Bone marrow (tissue), 2 donors: ENCODE measurements at places on chromosomes 16 and 17.
A peak's percentile ranks its signal among the peaks of the same experiment; 100 is the strongest.

- DNase-seq = no peak
Observed at GRCh38 chr16:22937169-22937568, 123.2 kb downstream of the HS3ST2 start.

DNA sequence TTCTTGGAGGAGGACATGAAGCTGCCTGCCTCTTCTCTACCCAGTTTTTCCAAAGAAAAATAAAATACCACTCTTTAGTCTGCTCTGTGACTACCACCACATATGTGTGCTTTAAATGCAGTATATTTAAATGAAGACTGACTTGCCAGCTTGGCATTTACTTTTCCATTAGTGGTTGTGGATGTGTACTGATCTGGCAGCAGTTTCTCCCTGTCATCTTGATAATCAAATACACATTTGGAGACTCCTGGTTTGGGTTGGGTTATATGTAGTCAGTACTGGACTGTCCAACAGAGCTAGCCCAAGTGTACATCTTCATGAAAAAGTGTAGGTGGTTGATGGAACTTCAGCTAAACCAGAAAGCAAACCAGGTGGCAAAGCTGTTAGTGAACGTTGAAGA lies 19.9 kb downstream of the COX10 start:
- no peak for DNase-seq

GRCh38 chr17:55530064-55530463 lies 18.8 kb upstream of the SMIM36 start:
- DNase-seq = no peak

DNA sequence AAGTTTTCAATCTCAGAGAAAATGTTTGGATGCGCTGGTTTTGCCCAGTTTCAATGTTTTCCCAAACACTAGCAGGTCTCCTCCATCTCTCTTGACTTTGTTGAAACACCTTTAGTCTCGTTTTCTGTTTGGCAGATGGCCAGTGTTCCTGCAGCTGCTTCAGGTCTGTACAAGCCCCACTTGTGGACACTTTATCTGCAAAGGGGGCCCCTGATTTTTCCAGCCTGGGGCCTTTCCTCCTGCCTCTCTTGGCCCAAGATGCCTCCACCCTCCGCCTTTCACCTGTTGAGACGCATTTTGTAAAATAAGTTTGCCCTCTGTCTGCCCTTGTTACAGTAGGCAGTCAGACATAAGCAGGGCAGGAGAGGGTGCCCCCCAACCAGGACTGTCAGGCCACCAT lies 21.8 kb upstream of the PRM1 start:
- no peak for DNase-seq

- DNase-seq = no peak
Observed at GRCh38 chr17:42880776-42881310, 19.8 kb upstream of the G6PC1 start.

DNA sequence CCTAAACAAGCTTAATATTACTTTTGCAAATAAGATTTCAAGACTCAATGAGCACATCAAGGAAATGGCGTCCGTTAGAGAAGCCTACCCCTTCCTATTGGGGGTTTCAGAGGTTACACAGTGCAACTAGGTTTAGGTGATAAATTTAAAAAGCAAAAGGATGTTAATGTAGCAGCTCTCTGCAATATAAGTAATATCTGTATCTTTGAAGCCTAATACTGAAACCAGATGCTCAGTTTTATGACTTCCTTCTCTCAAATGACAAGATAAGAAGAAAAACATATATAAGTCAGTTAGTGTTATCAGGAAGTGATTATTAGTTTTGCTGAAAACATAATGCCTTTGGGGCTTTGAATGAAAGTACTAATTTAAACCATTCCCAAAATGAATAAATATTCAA lies 54.3 kb upstream of the MED13 start:
- no peak for DNase-seq

GRCh38 chr17:63519116-63519881 lies 3.9 kb upstream of the KCNH6 start:
- no peak for DNase-seq

DNA sequence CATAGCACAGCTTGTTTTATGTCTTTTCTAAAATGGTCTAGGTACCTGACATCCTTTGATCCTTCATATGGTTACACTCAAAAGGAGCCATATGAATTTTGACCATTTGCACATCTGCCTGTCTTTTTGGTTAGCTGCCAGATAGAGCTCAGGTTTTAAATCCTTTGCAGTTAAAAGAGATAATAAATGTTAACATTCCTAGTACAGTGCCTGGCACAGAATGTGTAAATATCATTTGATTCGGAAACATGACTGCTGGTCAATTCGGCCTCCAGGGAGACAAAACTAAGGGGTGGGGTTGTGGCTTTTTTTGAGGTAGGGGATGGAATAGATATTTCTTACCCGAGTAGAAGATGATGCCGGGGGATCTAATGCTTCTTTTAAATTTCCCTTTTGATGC lies 64.2 kb downstream of the FTO start:
- DNase-seq = no peak

- no peak for DNase-seq
Observed at GRCh38 chr16:53034306-53034705, 18.4 kb downstream of the CHD9NB start.

GRCh38 chr17:57370037-57370581 lies 113.8 kb downstream of the MSI2 start:
- DNase-seq = no peak

- DNase-seq = peak; percentile 91
Observed at GRCh38 chr16:87316923-87317749, at the start of gene C16orf95. TSS of gene C16orf95 (minus strand) at chr16:87317392. CDS start at chr16:87317242, 150 bp downstream.
